ENCODE measurements at places on chromosomes 2 and 18.

DNA sequence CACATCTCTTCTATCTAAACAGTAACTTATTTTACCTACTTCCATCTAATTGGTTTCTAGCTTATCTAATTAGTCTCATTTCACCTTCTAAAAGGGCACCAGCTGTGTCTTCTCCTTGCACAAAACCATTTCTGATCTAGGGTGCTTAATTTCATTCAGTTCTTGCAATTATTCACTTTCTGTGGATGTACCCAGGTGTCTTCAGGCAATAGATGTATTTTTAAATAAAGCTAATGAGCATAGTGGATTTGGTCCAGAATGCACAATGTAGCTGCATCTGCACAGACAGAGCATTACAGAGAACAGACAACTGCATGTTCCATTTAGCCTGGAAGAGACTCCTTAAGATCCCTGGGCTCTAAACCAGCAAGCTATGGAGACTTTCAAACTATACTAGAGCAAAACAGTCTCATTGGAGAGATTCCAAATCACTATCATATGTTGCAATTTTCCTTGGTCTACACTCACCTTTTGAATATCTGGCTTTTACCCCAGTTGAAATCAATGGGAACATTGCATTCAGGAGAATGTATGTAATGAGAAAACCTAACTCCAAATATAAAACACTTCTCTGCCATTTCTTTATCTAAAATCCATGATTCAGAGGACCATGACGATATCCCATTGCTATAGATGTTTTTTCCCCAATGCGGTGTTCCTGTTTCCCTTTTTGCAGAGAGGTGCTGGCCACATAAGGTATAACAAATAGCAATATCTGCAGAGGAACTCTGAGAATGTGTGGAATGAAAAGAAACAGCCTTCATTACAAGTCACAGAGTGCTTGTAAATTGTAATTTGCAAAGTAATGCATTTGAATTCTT lies 3.5 kb upstream of the RFX8 start:
- DNase-seq: no peak

DNA sequence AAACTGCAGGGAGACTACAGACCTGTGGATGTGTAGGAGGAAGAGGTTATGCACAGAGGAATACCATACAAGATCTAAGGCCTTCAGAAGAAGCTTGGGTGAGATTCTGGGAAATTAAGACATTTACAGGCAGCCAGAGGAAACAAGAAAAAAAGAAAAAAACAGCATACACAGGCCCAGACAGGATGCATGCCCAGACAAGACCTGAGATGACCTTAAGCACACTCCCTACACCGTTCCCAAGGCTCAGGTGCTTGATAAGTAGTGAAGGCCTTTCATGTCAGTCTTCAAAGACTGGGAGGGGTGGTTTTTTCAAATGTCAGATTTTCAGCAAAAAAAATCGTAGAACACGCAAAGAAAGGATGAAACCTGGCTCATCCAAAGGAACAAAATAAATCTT lies 83.0 kb downstream of the CCDC138 start:
- no peak for DNase-seq

DNA sequence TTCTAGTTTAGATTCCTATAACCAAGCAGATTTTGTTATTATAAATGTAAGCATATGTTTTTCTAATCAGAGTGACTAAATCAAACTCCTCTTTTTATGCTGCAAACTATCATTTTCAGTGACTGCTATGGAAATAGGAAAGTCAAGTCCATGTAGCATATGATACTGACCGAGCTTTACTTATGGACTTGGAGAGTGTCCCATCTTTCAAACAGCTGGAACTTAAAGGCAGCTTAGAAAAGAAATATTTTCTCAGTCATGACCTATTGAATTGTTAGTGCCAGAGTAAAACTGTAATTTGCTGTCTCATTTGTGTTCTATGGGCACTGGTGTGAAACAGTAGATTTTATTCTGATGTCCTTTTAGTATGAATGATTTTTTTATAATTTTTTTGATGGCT lies 76.7 kb downstream of the PHLPP1 start:
- no peak for DNase-seq

- no peak for DNase-seq
Observed at GRCh38 chr2:201839727-201840126, 33.4 kb downstream of the CDK15 start.
